ENCODE measurements at places on chromosomes 16 and 17.

- no peak for DNase-seq
These were observed 11.6 kb upstream of the RNF213 start for GRCh38 chr17:80248894-80249710.

DNA sequence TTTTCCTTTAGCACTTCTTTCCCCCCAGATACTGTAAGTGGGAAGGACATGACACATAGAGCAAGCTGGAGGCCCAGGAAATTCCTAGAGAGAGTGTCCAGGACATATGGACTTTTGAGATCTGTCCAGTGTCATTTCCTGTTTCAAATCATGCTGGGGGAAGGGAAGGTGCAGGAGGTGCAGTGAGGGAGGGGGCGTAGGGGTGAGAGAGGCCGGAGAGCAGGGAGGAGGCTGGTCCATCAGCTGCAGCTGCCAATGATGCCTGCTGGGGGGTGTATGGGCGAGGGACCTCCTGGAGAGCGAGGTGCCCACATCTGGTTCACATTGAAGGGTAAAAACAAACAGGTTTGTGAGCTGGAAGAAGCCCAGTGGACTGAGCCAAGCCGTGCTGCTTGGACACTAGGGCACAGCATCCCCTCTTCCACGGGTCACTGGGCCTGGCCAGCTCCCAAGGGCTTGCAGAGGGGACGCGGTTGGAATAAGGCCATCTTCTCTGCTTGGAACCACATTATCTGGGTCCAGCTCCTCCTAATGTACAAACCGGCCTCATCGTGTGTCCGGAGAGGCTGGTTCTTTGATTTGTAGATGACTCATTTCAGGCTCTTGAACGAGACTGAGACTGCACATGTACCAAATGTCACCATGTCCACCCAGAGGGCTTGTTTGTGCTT is 70.4 kb upstream of the SMURF2 start:
- no peak for DNase-seq

- DNase-seq = no peak
These were observed 679.5 kb upstream of the CDH8 start for GRCh38 chr16:62715701-62716100.

DNA sequence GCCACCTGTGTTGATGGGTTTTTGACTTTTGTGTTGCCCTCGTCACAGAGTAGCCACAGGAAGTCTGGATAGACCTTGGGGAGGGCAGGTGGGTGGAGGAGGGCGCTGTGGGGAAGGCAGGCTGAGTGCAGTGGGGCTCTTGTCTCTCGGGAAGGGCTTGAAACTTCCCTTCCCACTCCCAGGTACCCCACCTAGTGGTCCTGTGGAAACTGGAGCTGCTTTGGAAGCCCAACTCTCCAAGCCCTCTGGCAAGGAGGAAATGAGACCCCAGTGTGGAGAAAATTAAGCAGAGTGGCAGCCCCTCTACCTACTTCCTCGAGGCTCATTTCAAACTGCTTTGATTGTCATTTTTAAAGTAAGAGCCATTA is 9.2 kb downstream of the CA5A start:
- DNase-seq = no peak

- DNase-seq = no peak
These were observed 538.2 kb downstream of the MAF start for GRCh38 chr16:79062336-79062735.

GRCh38 chr16:68273459-68273858 is 9.1 kb downstream of the SLC7A6 start:
- no peak for DNase-seq

Data from activated T-helper 9 cell treated with anti-CD3 and anti-CD28 coated beads, Interleukin-2, amount 50 U/mL, for 16 hours (primary cell).